ENCODE measurements at places on chromosomes 4 and X.

DNA sequence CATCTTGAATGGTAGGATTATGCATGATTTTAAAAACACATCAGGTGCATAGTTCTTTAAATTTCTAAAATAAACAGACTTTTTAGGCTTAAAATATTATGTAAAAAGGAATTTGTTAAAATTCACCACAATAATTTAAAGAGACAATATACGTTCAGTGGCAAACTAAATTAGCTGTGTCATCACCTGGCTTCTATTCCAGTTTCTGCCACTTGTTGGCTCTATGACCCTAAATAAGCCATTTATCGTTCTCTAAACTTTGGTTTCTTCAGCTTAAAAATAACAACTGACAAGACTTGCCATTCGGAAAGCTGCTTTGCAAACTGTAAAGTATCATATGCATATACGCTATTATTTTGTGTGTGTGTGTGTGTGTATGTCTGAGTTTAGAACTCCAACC is 141.3 kb downstream of the MGST2 start:
- no peak for DNase-seq

GRCh38 chr4:66927937-66928336 is 617.4 kb downstream of the CENPC start:
- no peak for DNase-seq

- DNase-seq: no peak
Measured at GRCh38 chr4:90503677-90504076, 376.5 kb downstream of the CCSER1 start.

DNA sequence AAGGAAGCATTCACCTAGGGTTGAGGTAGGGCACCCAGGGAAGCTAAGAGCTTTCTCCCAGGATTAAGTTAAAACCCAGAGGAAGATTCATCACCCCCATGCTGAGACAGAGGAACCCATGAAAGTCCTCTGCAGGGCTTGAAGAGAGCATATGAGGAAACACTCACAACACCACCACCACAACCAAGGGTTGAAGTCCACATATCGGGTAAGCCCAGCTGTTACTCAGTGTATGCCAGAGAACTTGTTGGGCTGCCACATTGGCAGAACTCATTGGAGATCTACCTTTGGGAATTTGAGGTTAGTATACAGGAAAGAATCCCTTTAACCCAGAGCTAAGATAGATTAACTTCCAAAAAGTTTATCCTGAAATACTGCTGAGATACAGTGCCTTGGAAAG is 75.1 kb downstream of the INTS6L start:
- DNase-seq: no peak

GRCh38 chr4:145071560-145071959 is 26.4 kb downstream of the ANAPC10 start:
- DNase-seq: no peak

DNA sequence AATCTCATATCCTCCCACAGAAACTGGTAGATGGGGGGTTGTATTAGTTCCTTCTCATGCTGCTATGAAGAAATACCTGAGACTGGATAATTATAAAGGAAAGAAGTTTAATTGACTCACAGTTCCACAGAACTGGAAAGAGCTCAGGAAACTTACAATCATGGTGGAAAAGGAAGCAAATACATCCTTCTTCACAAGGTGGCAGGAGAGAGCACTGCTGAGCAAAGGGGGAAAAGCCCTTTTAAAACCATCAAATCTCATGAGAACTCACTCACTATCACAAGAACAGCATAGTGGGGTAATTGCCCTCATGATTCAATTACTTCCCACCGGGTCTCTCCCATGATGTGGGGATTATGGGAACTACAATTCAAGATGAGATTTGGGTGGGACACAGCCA is 250.5 kb upstream of the GPRIN3 start:
- DNase-seq: peak; percentile 18

Data from NAMALWA (cell line).